Cortex of kidney (tissue), 1 donor: ENCODE measurements at places on chromosomes 1 and 21.

DNA sequence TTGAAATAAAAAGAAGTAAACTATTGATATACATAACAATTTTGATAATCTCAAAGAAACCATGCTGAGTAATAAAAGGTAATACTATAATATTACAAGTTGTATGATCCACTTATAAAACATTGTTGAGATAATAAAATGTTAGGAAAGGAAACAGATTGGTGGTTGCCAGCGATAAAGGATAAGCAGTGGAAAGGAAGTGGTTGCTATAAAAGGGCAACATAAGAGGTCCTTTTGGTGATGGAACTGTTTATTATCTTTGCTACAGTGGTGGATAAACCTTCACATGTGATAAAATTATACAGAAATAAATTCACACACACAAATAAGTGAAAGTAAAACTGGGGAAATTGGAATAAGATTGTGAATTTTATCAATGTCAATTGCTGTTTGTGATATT is 15.1 kb downstream of the OR6F1 start:
- no peak for DNase-seq

GRCh38 chr1:73104749-73105148 is 822.4 kb upstream of the NEGR1 start:
- no peak for DNase-seq

GRCh38 chr1:53362851-53363642 is 35.2 kb upstream of the LRP8 start:
- no peak for DNase-seq

DNA sequence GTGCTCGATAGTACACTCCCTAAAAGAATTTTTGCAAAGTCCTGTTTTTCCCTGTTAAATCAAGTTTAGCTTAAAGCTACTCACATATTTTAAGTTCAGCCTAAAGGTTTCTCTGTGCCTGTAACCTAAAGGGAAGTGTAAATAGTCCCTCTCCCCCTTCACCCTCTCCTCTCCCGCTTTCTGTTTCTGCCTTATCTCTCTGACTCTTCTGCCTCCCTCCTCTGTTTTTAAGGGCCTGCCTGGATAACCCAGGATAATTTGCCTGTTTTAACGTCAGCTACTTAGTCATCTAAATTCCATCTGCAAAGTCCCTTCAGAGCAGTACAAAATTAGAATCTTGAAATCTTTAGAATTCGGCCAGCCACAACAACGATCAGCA is 92.6 kb downstream of the NID1 start:
- no peak for DNase-seq

DNA sequence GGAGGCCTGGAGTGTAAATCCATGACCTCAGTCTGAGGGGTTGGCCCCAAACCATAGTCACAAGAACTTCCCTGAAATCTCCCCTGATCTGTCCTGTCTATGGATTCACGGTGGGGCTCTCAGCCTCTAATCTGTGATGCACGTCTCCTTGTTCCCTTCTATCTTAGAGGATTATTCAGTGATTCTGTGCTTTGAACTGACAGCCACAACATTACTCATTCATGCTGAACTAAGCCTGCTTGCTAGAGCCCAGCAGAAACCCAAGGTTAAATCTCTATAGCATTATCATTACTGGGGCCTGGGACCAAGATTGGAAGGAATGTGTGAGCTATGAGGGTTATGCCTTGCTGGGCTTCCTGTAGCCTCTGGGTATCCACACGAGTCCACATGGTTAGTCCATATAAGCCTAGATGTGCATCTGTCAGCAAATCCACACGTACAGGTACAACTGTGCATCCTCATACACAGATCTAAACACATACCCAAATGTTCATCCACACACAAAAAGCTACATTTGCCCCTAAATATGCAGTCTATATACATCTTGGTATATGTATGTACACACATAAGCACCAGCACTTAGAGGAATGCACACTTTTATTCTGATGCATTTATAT is 22.4 kb upstream of the MAGOH start:
- no peak for DNase-seq

- DNase-seq: no peak
These were observed 59.8 kb downstream of the CAPN2 start for GRCh38 chr1:223771814-223772770.

DNA sequence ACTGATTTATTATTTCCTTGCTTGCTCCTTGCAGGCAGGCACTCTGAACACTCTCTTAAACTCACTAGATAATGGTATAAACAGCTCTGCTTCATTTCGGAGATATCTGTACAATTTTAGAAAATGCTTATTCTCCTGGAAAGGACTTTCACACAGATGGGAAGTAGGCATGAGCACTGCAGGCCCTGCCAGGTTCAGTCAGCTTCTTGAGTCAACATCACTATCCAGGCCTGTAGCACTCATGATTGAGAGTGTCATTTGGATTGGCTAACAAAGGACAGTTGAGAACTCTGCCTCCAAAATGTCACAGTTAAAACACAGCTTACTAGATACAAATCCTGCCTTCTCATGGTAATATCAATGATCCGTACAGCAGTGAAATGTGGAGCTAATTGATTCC is 181.9 kb downstream of the CYYR1 start:
- DNase-seq: no peak

DNA sequence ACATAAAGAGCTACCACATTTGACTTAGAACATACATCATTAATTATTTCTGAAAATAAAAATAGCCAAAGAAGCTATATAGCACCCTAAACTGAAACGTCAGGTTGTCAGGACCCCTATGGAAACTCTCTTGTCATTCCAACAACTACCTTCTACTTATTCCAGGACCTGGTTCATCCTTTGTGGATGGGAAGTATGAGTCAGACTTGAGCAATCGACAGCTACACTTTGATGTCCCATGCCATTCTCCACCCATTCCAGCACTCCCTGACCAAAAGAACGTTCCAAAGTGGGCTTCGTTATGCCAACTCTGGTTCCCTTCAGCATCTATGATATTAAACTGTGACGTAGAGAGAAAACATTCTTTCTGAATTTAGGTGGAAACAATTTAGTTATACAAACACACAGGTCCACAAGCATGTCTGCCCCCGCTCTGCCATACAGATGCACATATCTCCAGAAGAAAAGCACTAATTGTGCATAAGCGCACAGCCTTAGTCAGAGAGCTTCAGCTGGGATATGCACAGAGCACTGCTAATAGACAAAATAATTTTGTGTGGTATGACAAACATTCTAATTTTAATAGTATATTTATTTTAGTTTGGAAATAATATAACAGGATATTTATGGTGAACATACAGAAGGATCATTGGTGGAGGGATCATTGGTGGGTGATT is 723.1 kb upstream of the B3GALT2 start:
- no peak for DNase-seq

- DNase-seq: no peak
These were observed 360.1 kb downstream of the BARHL2 start for GRCh38 chr1:90356991-90357390.

- DNase-seq: no peak
These were observed 200.8 kb upstream of the VAMP3 start for GRCh38 chr1:7570311-7570710.

DNA sequence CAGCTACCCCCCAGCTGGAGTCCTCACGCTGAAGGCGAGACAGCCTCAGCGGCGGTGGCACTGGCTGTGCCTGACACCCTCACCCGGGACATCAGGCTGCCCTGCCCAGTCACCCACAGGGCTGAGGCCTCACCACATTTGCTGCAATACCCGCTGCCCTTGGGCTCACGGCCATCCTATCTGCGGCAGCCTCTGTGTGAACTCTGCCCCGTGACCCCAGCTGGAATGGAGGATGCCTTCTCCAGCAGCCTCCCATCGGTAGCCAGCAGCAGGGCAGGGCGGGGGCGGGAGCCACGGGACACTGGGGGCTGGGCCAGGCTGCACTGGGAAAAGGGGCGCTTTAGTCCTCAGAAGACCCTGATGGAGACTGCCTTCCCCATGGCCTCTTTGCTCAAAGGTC is 112.4 kb upstream of the ZBTB40 start:
- DNase-seq: no peak

GRCh38 chr1:31699341-31699891 is 4.4 kb downstream of the COL16A1 start:
- DNase-seq: no peak

DNA sequence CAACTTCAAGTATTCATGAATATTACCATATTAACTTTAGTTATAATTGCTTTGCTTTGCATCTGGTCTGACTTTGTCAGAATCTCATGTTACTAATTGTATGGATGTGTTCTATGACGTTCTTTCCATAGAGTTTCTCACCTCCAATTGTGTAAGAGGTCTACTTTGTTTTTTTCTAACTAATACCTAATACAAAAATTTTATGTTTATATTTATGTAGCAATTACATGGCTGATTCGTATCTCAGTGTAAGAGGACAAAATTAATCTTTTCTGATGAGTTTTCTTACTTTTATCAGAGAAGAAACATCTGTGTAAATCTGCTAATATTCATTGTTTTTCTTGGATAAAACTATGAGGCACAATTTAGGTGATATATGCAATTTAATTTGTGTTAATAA is 224.8 kb upstream of the B3GALT2 start:
- no peak for DNase-seq

GRCh38 chr1:24830680-24831272 is 85.5 kb downstream of the CLIC4 start:
- DNase-seq: no peak

DNA sequence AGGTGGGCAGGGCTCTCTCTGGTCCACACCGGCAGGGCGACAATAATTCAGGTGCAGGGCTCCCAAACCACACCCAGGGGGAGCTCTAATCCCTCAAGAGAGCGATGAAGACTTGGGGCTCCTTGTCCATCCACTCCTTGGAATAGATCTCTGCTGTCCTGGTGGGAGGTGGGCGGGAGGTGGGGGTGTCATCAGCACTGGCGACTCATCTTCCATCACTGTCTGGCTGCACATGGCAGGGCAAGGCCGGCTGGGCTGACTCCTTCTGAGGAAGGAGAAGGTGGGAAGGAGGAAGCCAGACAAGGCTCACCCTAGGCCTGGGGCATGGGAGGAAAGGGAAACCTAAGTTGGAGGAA is 29.3 kb downstream of the TNNT2 start:
- no peak for DNase-seq

DNA sequence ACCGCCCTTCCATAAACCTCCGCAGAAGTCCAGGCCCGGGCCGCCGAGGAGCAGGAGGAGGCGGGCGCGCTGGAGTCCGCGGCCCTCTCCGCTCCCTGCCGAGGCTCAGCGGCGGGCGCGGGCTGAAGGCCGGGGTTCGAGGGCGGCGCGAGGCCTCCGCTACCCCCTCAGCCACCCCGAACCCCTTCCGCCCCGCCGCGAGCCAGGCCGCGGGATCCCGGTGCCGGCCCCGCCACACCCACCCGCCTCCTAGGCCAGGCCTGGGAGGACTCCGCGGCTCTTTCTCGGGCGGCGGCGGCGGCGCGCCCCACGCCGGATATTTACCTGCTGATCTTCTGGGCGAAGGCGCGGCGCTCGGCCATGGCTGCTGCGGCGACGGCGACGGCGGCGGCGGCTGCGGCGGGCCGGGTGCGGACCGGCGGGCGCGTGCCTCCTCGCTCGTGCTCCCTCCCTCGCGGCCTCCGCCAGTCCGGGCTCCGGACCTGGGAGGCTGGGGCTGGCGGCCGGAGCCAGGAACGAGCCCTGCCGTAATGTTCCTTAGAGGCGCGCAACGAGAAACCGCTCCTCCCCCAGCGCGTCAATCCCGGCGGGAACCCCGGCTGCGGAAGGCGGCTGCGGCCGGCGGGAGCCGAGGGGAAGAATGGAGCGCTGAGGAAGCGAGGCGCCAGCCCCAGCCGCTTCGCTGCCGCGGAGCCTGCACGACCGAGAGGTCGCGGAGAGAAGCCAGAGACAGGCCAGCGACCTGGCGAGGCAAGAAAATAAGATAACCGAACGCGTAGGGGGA is at the start of gene DOCK7:
DOCK7 (minus strand) TSS at position 484 of the 784 bp plus-strand sequence; CDS start at position 362, 122 bp downstream.
- DNase-seq: no peak

DNA sequence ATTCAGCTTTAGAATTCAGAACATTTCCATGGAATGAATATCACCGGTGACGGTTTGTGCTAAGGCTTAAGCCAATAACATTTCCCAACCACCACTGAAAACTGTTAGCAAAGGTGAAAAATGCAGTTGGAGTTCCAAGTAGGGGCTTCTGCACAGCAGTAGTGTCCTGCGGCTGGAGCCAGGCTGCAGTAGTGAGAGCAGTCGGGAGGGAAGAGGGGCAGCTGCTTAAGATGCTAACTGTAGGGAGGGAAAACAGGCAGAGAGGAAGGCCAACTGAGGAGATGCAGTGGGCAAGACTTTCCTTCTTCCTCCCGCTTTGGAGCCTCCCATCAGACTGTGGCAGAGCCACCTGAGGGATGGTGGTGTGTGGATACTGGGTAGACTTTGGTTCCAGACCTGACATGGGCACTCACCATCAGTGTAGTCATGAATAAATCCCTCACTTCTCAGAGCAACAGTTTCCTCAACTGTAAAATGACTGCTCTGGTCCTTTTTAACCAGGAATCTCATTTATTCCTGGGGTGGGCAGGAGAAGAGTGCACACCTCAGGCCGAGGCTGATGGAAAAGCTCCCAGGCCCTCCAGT is 3.2 kb downstream of the F3 start:
- DNase-seq: no peak

- DNase-seq: no peak
These were observed 17.2 kb downstream of the VCAM1 start for GRCh38 chr1:100736746-100737145.

- no peak for DNase-seq
These were observed 252.1 kb downstream of the FOXD2 start for GRCh38 chr1:47689894-47690293.

- DNase-seq: no peak
These were observed 126.1 kb downstream of the NAV1 start for GRCh38 chr1:201665036-201665435.

GRCh38 chr1:53375440-53375839 is 47.6 kb upstream of the LRP8 start:
- DNase-seq: no peak
